ENCODE measurements at places on chromosomes 16 and 17.

DNA sequence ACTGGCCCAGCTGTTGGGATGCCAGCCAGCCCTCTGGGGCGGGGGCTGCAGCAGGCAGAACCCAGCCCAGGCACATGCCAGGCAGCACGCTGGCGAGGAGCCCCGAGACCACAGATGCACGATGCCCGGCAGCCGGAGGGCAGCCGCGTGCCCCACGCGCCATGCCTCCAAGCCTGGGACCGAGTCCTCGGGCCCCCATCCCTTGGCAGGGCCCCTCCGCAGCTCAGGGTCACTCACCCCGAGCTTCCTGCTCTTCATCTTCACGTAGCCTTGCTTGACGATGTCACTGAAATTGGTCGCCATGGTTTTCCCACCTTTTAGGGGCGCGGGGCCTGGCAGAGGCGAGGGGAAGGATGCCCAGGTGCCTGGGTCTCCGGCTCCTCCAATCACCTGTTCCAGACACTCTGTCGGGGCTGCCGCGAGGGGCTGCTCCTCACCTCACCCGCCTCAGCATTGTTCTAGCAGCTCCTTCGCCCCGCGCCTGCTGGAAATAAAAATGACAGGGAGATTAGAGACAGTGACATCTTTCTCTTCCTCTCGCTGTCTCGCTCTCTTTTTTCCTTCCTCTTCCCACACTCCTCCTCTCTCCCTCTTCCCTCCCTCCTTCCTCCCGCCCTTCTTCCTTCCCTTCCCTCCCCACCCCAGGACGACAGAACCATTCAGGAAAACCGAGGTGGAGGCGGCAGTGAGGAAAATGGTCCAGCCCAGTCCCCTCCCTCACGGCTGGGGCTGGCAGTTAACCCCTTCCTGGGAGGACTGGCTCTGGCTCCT lies 6.9 kb downstream of the DOK4 start:
- no peak for DNase-seq

DNA sequence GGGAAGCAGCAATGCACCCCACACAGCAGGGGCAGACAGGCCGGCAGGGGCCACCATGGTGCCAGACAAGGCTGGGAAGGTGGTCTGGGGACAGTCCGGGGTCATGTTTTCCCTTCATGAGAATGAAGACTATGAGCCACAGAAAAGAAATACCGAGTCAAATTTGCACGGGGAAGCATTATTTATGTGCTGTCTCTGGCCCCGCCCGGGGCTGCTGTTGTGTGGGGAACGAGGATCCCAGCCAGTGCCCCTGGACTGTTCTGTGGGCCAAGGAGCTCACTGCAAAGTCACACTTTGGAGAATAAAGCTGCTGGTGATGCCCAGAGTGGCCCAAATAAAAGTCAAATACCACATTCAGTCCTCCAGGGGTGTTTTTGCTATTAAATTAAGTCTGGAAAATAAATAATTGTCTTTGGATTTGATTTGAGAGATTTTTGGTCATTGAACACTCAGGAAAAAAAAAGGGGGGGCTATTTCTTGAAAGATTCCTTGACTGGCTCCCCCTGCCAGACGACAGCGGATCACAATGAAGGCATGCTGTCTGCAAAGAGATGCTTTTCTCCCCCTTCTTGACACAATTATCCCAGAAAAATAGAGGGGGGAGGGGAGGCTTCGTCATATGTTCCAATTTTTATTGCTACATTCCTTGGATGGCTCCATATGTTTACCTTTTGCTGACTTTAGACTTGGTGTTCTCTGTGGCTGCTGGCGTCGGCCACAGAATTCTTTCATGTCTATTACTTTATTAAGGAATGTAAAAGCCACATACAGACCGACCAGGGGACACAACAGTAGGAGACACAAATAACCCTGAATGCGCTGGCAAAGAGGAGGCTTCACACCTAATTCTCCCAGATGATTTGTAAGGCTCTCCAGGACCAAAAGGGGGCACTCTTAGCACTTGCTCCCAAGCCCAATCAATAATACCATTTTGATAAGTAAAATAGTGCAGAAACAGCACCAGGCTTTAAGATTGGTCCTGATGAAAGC lies 27.1 kb upstream of the ANKFN1 start:
- no peak for DNase-seq

- DNase-seq, result no peak
Measured at GRCh38 chr17:45227101-45227925, 5.6 kb downstream of the FMNL1 start.

- DNase-seq, result no peak
Measured at GRCh38 chr17:57086069-57086930, 1.3 kb downstream of the AKAP1 start.
